Myocyte (in vitro differentiated cells): ENCODE measurements at places on chromosomes 3 and 15.

- DNase-seq: no peak
These were observed 25.1 kb upstream of the KCNMB3 start for GRCh38 chr3:179276001-179276400.

GRCh38 chr3:11699083-11699427 is 55.3 kb upstream of the VGLL4 start:
- peak; percentile 13 for DNase-seq

- no peak for DNase-seq
These were observed at the start of gene RASSF1 for GRCh38 chr3:50340448-50341329. RASSF1 (minus strand) TSS chr3:50340836; CDS start chr3:50340805, 31 bp downstream.

DNA sequence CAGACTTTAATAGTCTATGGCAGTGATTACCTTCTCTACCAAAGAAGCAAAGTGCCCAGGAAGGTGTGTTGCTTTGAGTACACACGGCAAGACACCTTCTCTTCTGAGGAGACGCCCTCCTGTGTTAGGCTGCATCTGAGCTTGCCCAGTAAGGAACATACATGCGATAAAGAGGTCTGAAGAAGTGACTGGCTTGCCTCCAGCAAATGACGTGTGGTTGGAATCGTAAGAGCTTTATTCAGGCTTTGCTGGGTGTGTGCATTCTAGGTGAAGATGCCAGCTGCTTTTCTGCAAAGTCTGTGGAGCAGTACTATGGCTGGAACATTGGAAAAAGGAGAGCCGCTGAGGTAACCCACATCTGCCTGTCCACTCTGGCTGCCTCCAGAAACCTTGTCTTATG is 22.4 kb downstream of the MAP6D1 start:
- DNase-seq: no peak

DNA sequence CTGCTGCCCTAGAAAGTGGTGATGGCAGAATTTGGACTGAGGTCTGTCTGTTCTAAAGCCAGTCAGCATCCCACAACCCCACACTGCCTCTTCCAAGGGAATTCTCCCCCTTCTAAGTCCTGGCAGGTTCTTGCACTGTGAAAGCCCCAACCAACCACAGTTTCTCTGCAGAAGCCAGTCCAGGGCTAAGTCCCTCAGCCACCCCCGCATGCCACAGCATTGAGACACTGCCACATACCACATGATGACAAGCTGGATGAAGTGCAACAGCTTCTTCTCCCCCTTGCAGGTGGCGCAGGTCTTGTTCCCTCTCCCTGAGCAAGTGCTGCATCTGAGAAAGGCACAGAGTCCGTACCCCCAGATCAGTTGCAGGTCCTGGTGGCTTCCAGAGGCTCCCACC is 18.6 kb downstream of the SSUH2 start:
- DNase-seq: peak; percentile 84

DNA sequence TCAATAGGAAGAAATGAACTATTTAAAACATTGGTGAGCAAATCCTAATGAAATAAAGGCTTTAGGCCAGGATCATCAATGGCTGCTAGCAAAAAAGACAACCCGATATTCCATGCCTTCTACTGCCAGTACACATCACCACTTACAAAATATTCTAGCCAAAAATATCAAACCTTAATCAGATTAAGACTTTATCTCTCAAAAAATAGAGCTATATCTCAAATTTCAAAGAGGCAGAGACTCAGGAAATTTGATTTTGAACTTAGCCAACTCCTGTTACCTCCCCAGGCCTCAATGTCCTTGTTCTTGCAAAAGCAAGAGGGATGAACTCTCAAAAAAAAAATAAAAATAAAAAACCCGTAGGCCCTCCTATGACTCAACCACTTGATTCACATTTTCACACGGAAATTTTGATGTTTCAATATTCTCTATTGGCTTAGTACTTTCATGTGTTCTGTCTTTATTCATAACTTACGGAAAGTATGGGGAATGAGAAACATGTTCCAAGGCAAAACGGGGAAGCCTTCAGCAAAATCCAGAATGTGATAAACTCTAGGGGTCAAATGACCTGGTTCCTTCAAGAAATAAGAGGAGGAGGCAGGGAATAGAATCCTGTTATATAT is 273.3 kb upstream of the ZPLD1 start:
- DNase-seq: no peak

GRCh38 chr3:102712896-102713295 is 278.1 kb downstream of the ZPLD1 start:
- no peak for DNase-seq

- DNase-seq: no peak
These were observed 14.3 kb downstream of the SUCLG2 start for GRCh38 chr3:67640023-67640660.

DNA sequence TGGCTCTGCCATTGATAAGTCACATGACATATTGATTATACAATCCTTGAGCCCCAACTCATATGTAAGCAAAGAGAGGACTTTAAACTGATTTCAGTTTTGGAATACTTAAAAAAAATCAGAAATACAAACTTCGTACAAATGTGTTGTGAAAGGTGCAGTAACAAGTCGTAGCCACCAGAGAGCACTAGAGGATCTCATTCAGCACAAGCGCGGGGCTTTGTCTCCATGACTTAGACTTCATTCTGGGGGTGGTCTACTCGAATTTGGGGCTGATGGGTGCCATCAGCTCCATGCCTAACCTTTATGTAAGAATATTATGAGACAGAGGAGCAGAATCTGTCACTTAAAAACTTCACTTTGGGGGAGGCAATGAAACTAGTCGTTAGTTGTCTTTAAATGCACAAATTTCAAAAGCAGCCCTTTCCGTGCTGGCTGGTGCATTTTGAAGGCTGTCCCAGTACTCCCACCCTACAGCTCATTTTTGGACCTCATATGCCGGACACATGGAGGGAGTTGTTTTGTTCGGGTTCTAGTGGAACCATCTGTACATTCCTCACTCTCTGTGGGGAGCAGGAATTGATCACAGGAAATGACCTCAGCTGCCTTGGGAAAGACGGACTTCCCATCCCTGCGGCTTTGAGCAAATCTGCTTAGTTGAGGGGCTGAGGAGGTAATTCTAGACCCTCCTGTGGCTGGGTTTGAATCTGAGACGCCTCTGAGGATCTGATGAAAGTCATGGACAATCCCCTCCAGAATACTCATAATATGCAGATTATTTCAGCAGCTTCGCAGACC is 27.5 kb upstream of the MASP1 start:
- DNase-seq: peak; percentile 61

- DNase-seq: no peak
These were observed 447 bp upstream of the SHQ1 start for GRCh38 chr3:72848703-72849081.
